Testis (tissue), 5 donors: ENCODE measurements at places on chromosomes 4 and X.

DNA sequence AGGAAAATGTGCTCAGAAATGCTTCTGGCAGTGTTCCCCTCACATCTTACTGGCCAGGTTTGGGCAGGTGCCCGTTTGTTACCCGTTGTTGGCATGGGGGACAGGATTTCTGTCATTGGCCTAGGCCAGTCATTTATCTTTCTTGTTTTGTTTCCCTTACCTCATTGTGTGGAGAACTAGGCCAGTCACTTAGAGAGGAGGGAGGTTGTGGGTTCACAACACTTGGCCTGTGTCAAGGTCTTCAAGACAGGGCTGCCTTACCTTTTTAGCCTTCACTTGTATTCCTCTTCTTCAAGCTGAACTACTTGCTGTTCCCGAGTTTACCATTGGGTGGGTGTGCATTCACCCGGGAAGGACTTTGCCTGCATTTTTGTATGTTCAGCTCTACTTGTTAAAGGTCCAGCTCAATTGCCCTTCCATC, 17.7 kb downstream of the SNX25 start:
- DNase-seq, result no peak

- DNase-seq, result no peak
Observed at GRCh38 chr4:65482410-65482809, 187.9 kb downstream of the EPHA5 start.

- no peak for DNase-seq
Observed at GRCh38 chr4:126441173-126442035, 1126.6 kb downstream of the FAT4 start.

DNA sequence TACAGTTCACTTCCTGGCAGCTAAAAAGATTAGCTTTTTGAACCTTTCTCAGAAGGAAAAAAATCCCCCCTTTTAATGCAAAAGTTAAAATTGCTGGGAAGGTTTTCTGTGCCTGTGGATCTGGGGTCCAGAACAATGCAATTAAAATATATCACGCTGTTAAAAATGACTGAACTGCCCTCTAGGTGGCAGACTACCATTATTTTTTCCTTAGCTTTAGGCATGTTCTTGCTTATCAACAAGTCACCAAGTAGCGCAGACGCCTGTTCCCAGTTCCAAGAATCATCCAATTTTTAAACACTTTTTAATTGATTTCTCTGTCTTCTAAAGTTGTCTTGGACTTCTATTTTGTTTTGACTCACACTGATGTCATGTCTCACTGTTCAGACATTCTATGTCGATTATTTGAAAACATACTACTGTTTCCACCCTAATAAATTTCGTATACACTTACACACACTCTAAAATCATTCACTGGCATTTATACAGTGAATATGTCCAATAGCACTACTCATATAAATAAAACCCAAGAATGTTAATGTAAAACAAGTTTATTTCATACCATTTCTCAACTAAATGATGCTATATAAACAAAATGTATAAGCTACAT, 661.6 kb downstream of the RAPGEF2 start:
- peak; percentile 30 for DNase-seq

- no peak for DNase-seq
Observed at GRCh38 chrX:446245-446644, 59.5 kb upstream of the PPP2R3B start.

- no peak for DNase-seq
Observed at GRCh38 chrX:24055043-24055356, 244 bp downstream of the EIF2S3 start.

DNA sequence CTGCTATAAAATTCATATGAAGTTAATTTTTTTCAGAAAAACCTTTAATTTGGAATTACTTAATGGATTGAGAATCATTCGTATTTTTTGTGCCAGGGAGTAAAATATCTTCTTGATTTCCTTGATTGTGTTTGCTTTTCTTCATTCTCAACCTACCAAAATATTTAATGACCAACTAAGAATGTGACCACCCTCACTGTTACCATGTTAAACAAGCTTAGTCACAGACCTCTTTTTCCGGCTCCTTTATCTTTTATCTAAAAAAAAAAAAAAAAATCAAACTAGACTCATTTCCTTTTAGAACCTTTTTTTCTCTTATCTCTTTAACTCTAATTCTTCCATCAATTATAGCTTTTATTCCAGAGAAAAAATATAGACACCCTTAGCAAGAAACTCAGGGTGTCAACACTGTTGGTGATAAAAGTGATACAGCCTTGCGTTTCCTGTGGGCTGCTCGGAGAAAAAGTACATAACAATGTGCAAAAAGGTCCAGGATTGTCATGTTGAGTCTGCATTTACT, 20.6 kb upstream of the HPGDS start:
- no peak for DNase-seq

- DNase-seq, result peak; percentile 61
Observed at GRCh38 chrX:39492497-39493162, 605.1 kb downstream of the BCOR start.
